ENCODE measurements at places on chromosomes 4 and X. TPM values are rescaled to one million over a fixed set of nuclear protein-coding genes. Genes with fewer than 3 reads are reported as not detected.

- no peak overlapping the region for H3K4me3 ChIP-seq
- no peaks in the 10 kb centered on the region for H3K27me3 ChIP-seq
- no peak overlapping the region for H3K27ac ChIP-seq
- H3K36me3 ChIP-seq = no peaks in the 10 kb centered on the region
- H3K4me1 ChIP-seq = no peaks in the 10 kb centered on the region
- no peak for DNase-seq
Observed at GRCh38 chrX:139924069-139924695, 8.7 kb downstream of the ATP11C start.

DNA sequence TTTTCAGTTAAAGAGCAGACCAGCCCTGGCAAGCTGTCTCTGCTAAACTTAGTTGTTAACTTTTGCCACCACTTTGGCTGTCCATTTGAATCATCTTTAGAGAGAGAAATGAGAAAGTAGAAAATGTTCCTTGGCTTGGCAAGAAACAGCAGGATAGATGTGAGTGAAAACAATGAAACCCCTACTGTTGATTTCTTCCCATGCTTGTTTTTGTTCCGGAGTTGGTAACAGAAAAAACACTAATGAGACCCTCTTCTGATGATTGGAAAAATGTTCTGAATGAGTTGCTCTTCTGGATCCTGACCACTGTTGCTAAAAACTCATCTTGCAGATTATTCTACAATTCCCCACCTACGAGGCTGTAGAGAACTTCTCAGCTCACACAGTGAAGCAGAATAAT is 203.3 kb downstream of the MAPK10 start:
- no peaks in the 10 kb centered on the region for H3K27me3 ChIP-seq
- H3K36me3 ChIP-seq = no peaks in the 10 kb centered on the region
- no peak for DNase-seq
- H3K27ac ChIP-seq = no peak overlapping the region
- H3K4me3 ChIP-seq = no peak overlapping the region

- peak overlapping the region; percentile 96 for H3K27ac ChIP-seq
- peaks cover 10% of the 10 kb centered on the region for H3K36me3 ChIP-seq
- no peak for DNase-seq
- H3K4me1 ChIP-seq = peaks cover 25% of the 10 kb centered on the region
- H3K4me3 ChIP-seq = peak overlapping the region; percentile 74
Observed at GRCh38 chr4:55947912-55948725, 626 bp upstream of the CEP135 start.

DNA sequence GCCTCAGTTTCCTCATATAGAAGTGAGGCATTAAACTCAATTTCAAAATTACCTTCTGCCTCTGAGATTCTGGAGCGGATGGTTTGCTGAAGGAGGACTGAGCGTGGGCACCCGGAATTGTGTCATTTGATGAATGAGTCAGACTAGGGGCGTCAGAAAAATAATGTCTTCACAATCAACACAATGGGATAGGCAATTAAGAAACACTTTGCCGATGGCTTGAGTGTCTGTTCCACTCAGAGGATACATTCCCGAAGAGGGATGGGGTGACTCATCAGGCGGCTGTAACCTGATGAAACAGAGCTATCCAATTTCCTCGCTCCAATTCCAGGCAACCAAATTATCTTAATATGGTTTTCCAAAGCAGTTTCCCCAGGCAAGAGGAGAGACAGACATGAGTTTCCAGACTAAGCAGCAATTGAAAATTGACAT is 1.2 kb upstream of the CHRNA9 start:
- H3K4me1 ChIP-seq = no peaks in the 10 kb centered on the region
- no peak overlapping the region for H3K4me3 ChIP-seq
- H3K27ac ChIP-seq = no peak overlapping the region
- no peaks in the 10 kb centered on the region for H3K36me3 ChIP-seq
- DNase-seq = no peak
- H3K27me3 ChIP-seq = no peaks in the 10 kb centered on the region

- H3K27me3 ChIP-seq = no peaks in the 10 kb centered on the region
- H3K4me1 ChIP-seq = no peaks in the 10 kb centered on the region
- DNase-seq = no peak
- H3K36me3 ChIP-seq = no peaks in the 10 kb centered on the region
Observed at GRCh38 chr4:158043971-158044618, 128.7 kb downstream of the GASK1B start.

Gene FLNA
- total RNA-seq = 1,080 TPM

Gene CFAP99
- 4.3 TPM for total RNA-seq

Gene SPANXD
- total RNA-seq = not detected

Gene CSAG1
- total RNA-seq = not detected

DNA sequence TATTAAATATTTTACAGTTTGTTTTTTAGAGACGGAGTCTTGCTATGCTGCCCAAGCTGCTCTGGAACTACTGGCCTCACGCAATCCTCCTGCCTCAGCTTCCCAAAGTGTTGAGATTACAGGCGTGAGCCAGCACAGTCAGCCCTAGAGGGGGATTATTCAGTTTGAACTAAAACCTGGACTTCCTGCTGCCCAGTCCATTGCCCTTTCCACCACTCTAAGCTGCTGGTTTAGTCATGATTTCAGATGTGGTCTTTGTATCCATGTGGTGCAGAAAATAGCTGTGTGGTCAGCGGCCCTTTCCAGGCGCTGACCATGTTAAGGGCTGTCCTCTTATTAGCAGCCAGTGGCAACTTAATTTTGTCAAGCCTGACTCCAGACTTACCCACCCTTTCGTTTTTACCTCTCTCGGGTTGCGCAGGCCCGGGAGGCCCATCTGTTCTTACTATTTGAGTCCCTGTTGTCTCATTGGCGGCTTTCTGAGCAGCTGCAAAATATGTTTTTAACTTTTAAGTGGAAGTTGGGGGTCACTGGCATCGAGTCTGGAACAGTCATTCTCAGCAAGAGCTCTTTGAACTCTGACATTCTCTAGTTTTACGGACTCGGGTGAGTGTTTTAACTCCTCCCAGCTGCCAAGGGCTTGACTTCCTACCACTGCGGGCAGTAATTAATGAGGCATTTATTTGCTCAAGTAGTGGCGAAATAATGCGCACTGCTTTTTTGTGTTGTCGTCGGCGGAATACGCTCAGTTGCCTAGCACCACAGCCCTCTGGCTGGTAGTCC is 773 bp upstream of the VMA21 start:
- peak overlapping the region; percentile 94 for H3K27ac ChIP-seq
- H3K36me3 ChIP-seq = no peaks in the 10 kb centered on the region
- DNase-seq = peak; percentile 46
- H3K27me3 ChIP-seq = no peaks in the 10 kb centered on the region

DNA sequence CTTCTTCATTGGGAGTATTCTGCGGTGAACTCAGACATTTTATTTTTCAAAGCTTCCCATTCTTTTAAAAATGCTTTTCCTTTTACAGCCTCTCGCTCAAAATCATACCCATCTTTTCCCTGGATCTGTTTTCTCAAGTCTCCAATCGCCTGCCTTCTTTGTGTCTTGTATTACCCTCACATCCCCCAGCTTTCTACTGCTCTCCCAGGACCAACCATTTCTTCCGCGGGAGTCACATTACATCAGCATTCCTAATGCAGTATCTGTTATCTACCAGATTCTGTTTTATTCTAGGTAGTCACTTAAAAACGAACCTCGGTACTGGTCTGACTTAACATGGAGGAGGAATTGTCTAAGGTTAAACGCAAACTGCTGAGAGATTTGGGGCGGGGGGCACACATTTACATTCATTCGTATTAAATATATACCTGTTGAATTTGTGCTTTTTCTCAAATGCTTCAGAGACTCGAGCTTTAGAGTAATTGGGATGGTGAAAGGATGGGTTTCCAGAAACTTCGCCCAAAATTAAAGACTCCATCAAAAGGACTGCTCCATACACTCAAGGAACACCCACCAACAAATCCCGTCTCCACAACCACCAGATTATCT is 493 bp upstream of the UCHL1 start:
- no peak overlapping the region for H3K27ac ChIP-seq
- peaks cover 16% of the 10 kb centered on the region for H3K4me1 ChIP-seq
- no peak for DNase-seq
- H3K4me3 ChIP-seq = peak overlapping the region; percentile 56

Gene INPP4B
- 12.1 TPM for total RNA-seq

Gene TMEM131L
- total RNA-seq = 21.7 TPM

DNA sequence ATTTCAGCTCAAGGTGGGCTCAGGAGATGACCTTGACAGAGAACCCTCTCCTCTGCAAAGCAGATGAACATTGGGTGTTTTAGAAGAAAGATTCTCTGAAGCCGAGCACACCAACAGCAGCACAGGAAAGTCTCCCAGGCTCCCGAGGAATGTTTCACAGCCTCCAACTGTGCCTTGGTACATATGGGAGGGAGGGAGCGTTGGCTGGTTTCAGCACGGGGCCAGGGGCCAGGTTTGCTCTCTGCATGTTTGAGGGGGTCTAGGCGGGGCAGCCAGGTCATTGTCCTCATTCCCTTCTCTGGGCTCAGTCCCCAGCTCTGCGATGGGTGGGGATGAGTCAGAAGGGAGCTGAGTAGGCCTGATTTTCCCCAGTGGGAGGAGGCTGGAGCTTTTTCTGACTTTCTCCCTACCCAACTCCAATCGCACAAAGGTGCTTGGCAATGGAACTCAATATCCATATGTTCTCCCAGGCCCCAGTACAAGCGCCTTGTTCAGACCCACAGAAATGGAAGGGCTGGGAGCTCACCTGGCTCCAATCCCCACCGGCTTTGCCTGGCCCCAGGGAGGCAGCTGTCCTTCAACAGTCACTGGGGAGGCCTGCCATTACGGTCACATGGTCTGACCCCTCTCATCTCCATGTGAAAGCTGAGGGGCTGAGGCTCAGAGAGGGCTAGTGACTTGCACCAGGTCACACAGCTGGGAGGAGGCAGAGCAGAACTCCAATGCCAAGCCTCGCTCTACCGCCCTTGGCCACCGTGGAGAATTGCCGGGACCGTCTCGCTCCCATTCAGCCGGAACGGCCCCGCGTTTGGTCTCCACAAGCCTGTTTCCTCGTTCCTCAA is 108.4 kb upstream of the AFAP1 start:
- no peaks in the 10 kb centered on the region for H3K36me3 ChIP-seq
- H3K4me3 ChIP-seq = no peak overlapping the region
- DNase-seq = no peak
- H3K27ac ChIP-seq = no peak overlapping the region
- no peaks in the 10 kb centered on the region for H3K27me3 ChIP-seq

Gene CCNA2
- total RNA-seq = 2.2 TPM

DNA sequence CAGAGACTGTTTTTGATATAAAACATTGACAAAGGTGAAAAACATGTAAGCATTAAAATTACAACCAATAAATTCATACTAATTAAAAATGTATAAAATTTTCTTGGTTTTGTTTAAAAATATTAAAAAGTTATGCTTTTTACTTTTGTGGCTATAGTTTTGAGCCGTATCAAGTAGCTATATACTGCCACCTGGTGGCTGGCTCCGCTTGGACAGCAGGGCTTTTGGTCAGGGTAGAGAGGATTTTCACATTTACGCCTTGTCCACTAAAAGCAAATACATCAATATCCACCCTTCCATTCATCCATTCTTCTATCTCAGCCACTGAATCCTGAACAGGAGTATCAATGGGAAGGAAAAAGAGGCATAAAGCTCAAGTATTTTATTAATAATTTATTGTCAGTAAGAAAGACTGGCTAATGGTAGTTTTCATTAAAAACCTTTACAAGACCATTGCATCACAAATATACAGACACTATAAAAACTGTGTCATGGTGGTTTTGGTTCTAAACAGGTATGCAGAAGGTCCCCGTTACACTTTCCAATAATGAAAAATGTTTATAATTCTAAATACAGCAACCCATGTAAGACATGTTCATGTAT is 32.1 kb upstream of the MTNR1A start:
- peaks cover 25% of the 10 kb centered on the region for H3K36me3 ChIP-seq
- H3K4me1 ChIP-seq = no peaks in the 10 kb centered on the region
- peak; percentile 68 for DNase-seq
- H3K27me3 ChIP-seq = no peaks in the 10 kb centered on the region
- H3K27ac ChIP-seq = no peak overlapping the region

GRCh38 chr4:2871466-2871865 is 27.8 kb downstream of the ADD1 start:
- H3K4me1 ChIP-seq = peaks cover 90% of the 10 kb centered on the region
- peak overlapping the region; percentile 21 for H3K27ac ChIP-seq
- DNase-seq = no peak
- H3K27me3 ChIP-seq = no peaks in the 10 kb centered on the region
- H3K4me3 ChIP-seq = no peak overlapping the region
- H3K36me3 ChIP-seq = peaks cover 14% of the 10 kb centered on the region

Gene SLC49A3
- 31.5 TPM for total RNA-seq

- no peak for DNase-seq
- H3K4me3 ChIP-seq = no peak overlapping the region
- no peak overlapping the region for H3K27ac ChIP-seq
- H3K27me3 ChIP-seq = no peaks in the 10 kb centered on the region
Observed at GRCh38 chrX:47458528-47458927, 24.5 kb downstream of the ZNF41 start.

GRCh38 chrX:131987252-131987651 is 35.9 kb upstream of the STK26 start:
- H3K4me1 ChIP-seq = no peaks in the 10 kb centered on the region
- H3K27me3 ChIP-seq = no peaks in the 10 kb centered on the region
- no peaks in the 10 kb centered on the region for H3K36me3 ChIP-seq

Gene HPSE
- 5.5 TPM for total RNA-seq

DNA sequence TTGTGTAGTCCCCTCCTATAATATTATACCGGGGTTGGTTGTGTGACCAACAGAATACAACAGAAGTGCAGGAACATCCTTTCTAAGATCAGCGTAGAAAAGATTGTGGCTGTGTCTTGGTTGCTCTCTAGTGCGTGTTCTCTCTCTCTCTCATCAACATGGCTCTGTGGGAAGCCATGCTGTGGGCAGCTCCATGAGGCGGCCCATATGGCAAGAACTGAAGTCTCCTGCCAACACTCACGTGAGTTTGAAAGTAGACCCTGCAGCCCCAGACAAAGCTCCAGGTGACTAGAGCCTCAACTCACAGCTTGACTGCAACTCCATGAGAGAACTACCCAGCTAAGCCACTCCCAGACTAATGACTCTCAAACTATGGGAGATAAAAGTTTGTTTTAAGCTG is 118.7 kb downstream of the TSPAN5 start:
- H3K4me3 ChIP-seq = no peak overlapping the region
- H3K27me3 ChIP-seq = no peaks in the 10 kb centered on the region
- H3K27ac ChIP-seq = no peak overlapping the region
- no peaks in the 10 kb centered on the region for H3K36me3 ChIP-seq
- H3K4me1 ChIP-seq = no peaks in the 10 kb centered on the region

DNA sequence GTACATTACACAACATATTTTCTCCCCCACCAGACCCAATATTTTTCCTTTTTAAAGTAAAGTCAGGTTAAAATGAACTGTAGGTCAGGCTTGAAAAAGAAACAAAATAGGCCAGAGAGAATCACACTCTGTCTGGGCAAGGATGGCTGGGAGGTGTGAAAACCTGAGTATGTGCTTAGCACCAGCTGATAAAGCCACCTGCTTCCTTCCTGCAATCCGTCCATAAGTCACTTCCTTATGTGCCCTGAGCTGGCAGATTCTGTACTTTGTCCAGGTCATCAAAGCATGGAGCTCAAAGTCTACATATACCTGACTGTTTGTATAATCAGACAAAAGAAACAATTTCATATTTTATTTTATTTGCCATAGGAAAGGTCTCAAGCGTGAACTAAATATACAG is 37.7 kb downstream of the ANTXR2 start:
- DNase-seq = no peak
- no peaks in the 10 kb centered on the region for H3K27me3 ChIP-seq
- no peak overlapping the region for H3K27ac ChIP-seq
- H3K4me3 ChIP-seq = no peak overlapping the region
- H3K4me1 ChIP-seq = peaks cover 29% of the 10 kb centered on the region

Measured in lower lobe of right lung (tissue), 2 donors.